Stimulated activated naive CD8-positive, alpha-beta T cell treated with anti-CD3 and anti-CD28 coated beads, Interleukin-15, Interleukin-2, amounts not matched to agents 100 U/mL and 50 U/mL, for 24 hours (primary cell): ENCODE measurements at places on chromosomes 3 and 15.
A peak's percentile ranks its signal among the peaks of the same experiment; 100 is the strongest.

DNA sequence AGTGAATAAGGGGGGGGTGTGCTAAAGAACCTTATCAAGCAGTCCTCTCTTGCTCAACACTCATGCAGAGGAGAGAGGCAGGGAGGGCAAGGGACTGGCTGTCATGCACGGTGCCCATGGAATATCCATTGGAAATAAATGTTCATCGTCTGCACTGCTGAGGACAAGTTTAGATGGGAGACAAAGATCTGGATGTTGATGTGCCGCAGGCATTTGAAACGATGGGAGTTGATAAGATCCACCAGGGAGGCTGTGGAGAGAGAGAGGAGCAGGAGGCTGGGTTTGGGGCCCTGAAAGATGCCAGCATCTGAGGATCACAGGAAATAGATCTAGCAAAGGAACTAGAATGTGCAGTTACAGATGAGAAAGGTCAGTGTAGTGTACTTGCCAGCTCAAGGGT is 76.2 kb downstream of the CEP63 start:
- DNase-seq: no peak

DNA sequence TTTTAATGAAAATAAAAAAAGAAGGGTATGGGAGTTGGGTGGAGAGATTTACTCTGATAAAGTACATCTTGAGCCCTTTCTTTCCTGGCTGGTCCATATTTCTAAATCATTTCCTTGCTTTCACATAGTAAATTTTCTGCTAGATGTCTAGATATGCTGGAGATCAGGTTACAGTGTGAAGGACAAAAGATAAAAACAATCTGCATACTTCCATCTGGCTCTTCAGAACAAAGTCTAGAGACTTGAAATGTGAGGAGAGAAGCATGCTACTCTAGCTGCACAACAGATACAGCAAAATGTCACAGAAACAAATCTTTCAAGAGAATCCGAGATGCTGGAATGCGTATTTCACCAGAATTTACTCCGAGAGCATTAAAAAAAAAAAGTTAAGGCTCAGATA is 42.2 kb downstream of the FOXP1 start:
- no peak for DNase-seq

DNA sequence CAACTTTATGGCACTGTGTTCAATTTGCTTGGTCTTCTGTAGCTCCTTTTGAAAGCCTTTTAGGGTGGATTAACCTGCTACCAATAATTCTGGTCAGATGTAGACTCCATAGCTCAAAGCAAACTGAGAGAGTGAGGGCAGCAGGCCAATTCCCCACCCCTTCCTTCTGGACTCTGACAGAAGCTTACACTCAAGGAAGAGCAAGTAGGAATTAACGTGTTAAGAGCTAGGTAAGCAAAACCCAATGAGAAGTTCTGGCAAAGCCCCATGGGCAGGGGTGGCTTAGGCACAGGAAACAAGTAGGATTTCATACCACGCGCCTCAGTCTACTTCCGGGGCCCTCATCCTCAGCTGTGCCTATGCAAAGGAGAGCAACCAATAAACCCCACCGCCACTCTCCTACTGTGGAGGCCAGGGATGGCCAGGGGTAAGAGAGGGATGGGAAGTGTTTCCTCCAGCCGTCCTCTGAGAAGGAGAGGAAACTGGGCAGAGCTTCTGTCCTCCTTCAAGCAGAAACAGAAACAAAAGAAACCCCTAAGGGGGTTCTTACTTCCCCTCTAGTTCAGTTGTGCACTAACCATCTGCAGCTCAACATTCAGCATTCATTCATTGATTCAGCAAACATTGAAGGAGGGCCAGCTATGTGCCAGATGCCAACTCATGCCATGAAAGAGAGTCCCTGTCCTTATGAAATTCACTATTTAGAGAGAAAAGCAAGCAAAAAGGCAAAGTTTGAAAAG is 12.6 kb downstream of the CCR5 start:
- DNase-seq: no peak

DNA sequence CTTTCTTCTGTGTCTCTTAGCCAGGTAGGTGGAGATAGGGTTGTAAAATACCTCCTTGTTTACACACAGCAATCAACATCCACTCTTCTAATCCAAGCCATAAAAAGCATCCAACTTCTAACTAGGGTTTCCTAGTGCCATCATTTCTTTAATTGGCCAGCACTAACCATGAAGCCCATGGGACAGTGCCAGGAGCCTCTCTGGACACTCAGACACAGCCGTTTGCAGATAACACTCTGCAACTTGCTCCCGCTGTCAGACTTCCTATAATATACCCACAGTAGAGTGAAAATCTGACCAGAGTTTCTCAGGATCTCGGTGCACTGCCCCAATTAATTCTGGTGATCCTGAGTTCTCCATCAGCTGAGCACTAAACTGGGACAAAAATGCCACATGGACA is 53.4 kb downstream of the TAFA4 start:
- DNase-seq: no peak

DNA sequence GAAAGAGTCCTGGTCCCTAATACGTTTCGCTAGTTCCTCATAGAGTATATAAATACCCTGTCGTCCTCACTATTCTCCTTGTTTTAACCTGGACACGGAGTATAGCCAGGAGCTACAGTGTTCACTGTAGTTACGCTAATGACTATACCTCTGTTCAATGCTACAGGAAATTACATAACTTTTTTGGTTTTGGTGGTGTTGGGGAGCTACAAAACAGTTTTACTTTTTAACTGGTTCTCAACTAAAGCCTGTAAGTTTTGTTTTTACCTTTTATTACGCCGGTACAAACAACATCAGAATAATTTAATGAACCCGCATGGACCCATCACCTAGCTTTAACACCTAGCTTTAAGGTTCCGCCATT is 1.5 kb downstream of the LMLN start:
- DNase-seq: no peak

- DNase-seq: no peak
These were observed 241.4 kb downstream of the EDEM1 start for GRCh38 chr3:5428607-5429516.

DNA sequence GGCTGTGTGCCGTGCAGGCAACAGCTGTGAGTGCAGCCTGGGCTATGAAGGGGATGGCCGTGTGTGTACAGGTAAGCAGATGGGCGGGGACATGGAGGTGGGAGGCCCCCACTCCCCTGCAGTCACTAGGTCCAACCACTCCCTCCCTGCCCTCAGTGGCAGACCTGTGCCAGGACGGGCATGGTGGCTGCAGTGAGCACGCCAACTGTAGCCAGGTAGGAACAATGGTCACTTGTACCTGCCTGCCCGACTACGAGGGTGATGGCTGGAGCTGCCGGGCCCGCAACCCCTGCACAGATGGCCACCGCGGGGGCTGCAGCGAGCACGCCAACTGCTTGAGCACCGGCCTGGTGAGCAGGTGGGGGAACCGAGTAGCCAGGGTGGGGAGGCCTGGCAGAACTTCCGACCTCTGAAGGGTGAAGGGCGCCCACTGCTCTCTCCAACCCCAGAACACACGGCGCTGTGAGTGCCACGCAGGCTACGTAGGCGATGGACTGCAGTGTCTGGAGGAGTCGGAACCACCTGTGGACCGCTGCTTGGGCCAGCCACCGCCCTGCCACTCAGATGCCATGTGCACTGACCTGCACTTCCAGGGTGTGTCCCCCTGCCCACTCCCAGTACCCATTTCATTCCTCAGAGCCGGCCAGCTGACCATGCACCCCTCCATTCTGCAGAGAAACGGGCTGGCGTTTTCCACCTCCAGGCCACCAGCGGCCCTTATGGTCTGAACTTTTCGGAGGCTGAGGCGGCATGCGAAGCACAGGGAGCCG is 11.6 kb downstream of the NT5DC2 start:
- DNase-seq: no peak

DNA sequence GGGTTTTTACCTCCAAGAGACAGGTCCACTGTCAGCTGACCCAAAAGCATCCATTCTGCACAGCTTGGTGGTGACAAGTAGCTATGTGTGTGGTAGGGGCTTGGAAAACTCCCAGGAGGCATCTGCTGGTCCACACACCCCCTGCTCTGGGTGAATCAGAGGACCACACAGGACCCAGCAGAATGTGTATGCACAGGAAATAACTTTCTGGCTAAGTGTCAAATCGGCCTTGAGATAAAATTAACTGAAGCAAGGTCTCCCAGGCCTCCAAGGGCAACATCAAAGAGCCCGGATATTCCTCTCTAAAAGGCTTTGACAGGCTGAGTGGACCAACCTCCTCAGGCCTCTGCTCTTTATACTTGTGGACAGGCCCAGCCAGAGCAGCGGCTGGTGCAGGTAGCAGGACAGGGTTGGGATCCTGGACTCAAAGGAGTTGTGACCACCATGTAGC is 66.5 kb downstream of the CTNNB1 start:
- DNase-seq: no peak

GRCh38 chr3:81579744-81580143 is 181.7 kb downstream of the GBE1 start:
- no peak for DNase-seq

- no peak for DNase-seq
These were observed 1.2 kb upstream of the ADAMTSL3 start for GRCh38 chr15:83652626-83653204.

DNA sequence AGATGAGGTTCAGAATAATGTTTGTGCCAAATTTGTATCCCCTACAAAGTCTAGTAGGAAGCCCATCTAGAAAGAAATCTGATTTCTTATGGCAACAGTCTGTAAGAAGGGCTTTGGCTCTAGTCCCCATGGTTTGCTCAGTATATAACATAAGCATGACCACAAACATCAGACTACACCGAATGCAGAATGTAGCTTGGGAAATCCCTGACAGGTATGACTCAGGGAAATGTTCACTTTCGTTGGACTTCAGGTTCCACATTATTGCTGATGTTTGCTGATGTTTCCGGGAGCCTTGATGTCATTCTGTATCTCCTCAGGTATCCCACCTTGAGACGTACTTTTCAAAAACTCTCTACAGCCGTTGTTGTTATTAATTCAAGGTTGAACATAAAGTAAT is 304.4 kb upstream of the TGFBR2 start:
- DNase-seq: no peak

DNA sequence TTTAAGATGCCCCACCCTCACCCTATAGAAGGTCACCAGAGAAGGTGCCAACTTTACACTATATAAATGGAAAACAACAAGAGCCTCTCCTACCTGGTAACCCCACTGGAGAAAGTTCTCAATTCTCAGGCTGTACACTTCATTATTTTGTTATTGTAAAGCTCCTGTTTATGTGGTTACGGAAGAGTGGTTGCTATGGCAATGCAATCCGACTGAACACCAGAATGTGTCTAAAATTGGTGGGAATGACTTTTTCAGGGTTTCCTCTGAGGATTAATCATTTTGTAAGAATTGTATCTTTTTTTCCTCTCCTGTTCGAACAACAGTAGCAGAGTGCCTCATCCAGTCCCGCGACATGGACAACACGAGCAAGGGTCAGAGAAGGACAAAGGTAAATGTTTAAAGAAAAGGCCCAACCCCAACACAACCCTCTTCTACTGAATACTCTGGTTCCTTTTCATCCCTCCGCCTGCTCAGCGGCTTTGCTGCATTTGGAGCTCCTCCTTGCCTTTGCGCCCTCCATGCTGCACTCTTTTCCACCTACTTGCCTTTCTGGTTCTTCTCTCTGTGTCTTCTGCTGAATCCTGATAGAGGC is 45.3 kb downstream of the DGKG start:
- no peak for DNase-seq

GRCh38 chr15:41732483-41732882 is 41.8 kb upstream of the MAPKBP1 start:
- DNase-seq: no peak

GRCh38 chr3:124676236-124676635 is 54.0 kb upstream of the UMPS start:
- no peak for DNase-seq

- no peak for DNase-seq
These were observed 29.3 kb downstream of the CTSH start for GRCh38 chr15:78915341-78916087.

GRCh38 chr3:148208975-148209374 is 488.7 kb upstream of the AGTR1 start:
- DNase-seq: no peak

GRCh38 chr15:35376707-35377106 is 169.3 kb downstream of the DPH6 start:
- DNase-seq: no peak

GRCh38 chr15:42908538-42908937 is 12.0 kb downstream of the TTBK2 start:
- DNase-seq: no peak

- no peak for DNase-seq
These were observed 1006.7 kb upstream of the ALCAM start for GRCh38 chr3:104360038-104360437.

GRCh38 chr3:52366527-52366926 is 50.4 kb downstream of the DNAH1 start:
- no peak for DNase-seq

GRCh38 chr3:192636517-192637444 is 90.6 kb downstream of the FGF12 start:
- DNase-seq: no peak

GRCh38 chr15:41895491-41895890 is 1.6 kb upstream of the SPTBN5 start:
- DNase-seq: no peak

GRCh38 chr3:143989461-143989860 is 17.8 kb downstream of the DIPK2A start:
- no peak for DNase-seq

- no peak for DNase-seq
These were observed 556.3 kb upstream of the TBL1XR1 start for GRCh38 chr3:177753451-177754155.

GRCh38 chr15:76342382-76343201 is 6.0 kb downstream of the ISL2 start:
- DNase-seq: peak; percentile 35

DNA sequence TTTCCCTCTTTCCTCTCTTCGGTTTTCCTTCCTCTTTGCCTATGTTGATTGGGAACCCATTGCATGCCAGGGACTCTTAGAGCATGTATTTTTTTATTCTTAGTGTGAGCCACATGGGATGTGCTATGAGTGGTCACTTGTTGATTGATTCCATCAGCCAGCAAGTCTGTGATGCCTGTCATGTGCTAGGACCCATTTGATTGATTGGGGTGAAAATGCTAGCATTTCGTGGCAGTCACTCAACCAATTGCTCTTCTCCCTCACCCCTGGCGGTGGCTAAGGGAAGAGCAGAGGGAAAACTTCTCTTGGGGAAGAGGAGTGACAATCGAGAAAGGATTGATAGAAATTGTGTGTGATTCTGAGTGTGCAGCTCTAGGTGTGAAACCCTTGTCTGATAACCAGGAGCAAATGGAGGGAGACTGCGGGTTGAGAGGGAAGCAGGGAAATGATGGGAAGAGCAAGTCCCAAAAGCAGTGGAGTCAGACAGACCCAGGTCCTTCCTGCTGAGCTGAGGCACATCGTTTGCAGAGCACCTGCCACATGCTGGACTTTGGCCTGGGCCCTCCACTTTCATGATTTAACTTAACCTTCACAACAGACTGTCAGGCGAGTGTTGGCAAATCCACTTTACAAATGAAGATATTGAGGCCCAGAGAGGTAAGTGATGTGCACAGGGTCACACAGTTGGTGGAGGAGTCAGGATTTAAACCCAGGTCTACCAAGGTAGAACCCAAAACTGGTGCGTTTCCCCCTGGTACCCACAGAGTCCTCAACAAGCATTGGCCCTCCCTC is 40.0 kb downstream of the SLC6A11 start:
- DNase-seq: no peak

GRCh38 chr15:91268510-91268909 is 168.5 kb downstream of the SV2B start:
- DNase-seq: peak; percentile 23
